ENCODE measurements at places on chromosomes 4 and X.

- no peak for DNase-seq
These were observed 86.3 kb downstream of the IGSF1 start for GRCh38 chrX:131202766-131203165.

- no peak for DNase-seq
These were observed 31.6 kb upstream of the CT47C1 start for GRCh38 chrX:119041175-119041574.

DNA sequence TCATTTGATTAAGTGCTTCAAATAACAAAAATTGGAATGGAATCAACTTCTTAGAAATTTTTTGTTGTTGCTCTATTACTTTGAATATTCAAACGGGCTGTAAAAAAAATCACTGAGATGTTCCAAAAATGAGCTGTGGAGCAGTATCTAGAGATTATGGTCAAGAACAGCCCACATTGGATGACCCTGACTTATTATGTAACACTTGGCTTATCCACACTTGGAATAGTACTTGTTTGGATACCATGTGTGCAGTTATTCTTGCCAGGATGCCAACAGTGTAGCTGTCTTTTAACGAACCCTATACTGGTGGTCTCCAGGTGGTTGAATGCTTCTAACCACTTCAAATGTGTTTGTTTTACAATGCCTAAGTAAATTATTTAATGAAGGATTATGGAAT lies 64.9 kb upstream of the CAMK2D start:
- no peak for DNase-seq

DNA sequence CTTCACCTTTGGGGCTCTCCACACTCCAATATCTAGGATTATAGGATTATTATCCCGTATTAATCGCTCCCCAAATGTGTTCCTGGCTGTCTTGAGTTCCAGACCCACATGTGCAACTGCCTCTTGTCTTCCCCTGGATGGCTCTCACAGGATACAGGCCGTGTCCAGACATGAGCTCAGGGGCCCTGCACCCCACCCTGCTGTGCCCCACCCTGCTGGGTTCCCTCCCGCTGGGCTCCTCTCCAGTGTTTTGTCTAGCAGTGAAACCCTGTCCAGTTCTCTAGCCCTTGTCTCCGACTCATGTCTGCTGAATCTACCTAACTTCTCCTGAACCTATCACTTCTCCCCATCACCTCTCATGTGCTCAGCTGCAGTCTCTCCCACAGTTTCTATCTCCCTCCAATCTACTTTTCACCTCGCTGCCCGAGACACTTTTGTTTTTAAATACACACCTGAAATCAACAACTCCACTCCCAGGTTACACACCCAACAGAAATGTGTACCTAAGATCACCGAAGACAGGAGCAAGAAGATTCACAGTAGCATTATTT lies 2.0 kb downstream of the RNF212 start:
- DNase-seq = no peak

- DNase-seq = no peak
These were observed 172.8 kb upstream of the FRMPD4 start for GRCh38 chrX:11965436-11965835.

DNA sequence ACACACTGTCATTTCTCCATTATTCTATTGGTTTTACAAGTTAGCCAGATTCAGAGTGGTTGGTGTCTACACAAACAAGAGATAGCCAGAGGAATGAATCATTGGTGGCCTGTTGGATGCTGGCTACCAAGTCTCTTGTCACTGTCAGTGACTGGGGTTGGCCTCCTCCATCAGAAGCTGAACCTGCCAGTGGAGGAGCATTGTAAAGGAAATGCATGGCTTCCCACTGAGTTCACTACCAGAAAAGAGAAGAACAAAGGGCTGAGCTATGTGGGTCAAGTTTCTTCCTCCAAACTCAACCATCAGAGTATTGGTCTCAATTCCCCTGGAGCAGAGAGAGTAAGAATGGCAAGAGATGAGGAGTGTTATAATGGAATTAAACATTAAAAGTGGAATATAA lies 26.5 kb upstream of the ANKRD50 start:
- no peak for DNase-seq

GRCh38 chrX:9147726-9148125 lies 113.8 kb upstream of the FAM9B start:
- no peak for DNase-seq
